CD4-positive, alpha-beta T cell treated with Interleukin-10 for 1 hour (primary cell): ENCODE measurements at places on chromosomes 3 and 15.

DNA sequence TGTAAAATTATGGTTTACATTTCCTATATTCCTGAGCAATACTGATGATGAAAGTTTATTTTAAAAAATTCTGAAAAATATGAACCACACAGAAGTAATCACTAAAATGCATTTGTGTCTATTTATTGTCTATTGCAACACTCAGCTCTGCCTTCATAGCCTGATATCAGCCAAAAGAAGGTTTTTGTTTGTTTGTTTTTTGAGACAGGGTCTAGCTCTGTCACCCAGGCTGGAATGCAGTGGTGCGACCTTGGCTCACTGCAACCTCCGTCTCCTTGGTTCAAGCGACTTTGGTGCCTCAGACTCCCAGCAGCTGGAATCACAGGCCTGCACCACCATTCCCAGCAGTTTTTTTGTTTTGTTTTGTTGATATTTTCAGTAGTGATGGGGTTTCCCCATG is 1560.2 kb downstream of the SI start:
- no peak for DNase-seq

GRCh38 chr3:194373899-194374298 is 4.4 kb upstream of the LRRC15 start:
- DNase-seq, result no peak

DNA sequence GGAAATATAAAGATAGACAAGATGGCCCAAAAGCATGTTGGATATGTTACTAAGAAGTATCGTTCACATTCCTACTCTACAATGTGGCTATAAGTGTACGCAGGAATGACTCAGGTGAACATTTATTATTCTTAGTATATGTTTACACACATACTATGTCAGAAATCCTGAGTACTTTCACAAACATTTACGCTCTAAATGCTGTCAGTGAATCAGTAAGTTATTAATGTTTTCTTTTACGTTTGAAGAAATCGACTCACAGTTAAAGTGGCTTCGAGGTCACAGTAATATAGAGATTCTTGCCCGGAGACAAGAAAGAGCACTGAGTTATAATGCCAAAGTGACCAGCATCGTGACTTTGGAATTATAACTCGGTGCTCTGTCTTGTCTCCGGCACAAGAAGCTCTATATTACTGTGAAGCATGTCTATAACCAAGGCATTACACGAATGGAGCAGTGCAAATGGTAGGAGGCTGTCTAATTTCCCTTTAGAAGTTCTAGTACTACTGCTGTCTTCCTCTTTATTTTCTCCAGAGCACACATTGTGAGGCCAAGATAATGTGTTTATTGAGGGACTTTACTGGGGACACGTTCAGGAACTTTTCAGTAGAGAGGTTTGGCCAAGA is 61.8 kb upstream of the P3H2 start:
- DNase-seq, result no peak

GRCh38 chr15:92937901-92938300 is 37.8 kb downstream of the CHD2 start:
- no peak for DNase-seq

DNA sequence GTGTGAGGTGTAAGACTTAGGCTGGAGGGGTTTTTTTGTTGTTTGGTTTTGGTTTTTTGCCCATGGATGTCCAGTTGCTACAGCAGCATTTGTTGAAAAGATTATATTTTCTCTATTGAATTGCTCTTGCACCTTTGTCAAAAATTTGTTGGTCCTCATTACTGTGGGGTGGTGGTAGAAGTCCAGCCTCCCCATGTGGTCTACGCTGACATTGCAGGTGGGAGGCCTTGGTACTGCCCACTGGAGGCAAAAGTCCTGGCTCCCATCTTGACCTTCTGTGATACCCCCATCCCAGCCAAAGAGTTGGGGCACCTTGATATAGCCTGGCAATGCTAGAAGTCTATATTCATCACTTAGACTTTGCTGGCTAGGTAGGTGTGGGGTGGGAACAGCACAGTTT is 5.4 kb upstream of the RAB6B start:
- no peak for DNase-seq

GRCh38 chr3:120471643-120472042 is 20.9 kb upstream of the FSTL1 start:
- no peak for DNase-seq

GRCh38 chr3:12370758-12371157 is 81.9 kb downstream of the PPARG start:
- no peak for DNase-seq

DNA sequence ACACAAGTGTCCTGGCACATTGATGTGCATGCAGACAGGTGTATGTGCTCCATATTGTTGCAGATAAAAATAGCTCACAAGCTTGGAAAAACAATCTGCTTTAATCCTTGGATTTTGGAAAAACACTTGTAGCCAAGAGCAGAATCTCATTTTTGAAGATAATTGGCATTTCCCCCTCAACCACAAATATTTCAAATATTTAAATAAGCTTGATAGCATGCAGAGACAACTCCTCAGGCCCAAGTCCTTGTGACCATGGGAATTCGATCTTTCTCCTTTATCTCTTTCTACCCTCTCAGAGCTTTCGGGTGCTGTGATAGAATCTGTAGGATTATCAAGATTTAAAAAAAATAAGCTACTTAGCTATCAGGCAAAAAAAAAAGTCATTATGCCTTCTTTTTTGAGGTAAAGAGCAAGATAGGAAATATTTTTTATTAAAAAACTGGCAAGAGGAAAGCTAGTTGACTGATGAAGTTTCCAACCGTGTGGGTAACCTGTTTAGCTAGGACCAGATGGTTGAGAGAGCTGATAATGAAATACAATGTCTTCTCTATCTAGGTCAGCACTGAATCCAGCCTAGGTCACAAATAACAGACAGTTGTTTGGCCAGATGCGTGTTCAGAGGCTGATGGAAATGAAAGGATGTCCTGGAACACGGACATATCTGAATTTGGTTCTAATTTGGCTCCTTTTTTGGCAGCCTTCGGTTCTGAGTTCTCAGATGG is 54.9 kb upstream of the SNRK start:
- DNase-seq, result no peak

DNA sequence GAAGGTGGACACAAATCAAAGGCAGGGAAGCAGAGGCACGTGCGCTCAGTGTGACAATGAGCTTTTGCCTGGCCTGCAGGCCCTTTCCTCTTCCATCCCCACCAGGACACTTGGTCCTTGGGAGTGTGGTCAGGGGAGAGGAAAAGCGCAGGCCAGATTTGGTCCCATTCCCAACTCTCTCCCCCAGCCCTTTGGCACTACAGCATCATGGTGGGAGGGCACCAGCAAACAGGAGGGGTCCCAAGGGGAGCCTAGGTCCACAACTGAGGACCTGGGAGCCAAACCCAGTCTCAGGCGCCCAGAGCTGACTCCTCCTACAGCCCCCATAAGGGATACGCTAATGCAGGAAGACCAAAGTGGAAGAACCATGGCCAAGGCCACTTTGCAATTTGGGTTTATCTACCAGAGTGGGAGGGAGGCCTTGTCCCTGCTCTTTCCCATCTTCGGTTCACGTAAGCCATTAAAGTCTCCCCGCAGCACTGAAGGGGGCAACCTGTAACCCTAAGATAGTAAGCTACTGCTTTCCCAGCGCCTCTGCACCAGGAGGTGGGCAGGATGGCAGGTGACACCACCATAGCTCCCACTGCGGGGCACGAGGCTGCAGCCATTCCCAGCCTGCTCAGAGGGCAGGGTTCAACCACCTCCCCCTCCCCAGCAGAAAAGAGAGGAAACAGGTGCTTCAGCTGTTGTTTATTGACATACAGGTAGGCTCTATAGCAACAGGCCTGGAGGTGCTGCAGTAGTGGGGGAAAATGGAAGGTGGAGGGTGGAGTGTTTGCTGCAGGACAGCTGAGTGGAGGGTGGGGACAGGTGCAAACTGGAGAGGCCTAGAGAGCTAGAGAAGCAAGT is 993 bp upstream of the GRAMD2A start:
- DNase-seq, result no peak

DNA sequence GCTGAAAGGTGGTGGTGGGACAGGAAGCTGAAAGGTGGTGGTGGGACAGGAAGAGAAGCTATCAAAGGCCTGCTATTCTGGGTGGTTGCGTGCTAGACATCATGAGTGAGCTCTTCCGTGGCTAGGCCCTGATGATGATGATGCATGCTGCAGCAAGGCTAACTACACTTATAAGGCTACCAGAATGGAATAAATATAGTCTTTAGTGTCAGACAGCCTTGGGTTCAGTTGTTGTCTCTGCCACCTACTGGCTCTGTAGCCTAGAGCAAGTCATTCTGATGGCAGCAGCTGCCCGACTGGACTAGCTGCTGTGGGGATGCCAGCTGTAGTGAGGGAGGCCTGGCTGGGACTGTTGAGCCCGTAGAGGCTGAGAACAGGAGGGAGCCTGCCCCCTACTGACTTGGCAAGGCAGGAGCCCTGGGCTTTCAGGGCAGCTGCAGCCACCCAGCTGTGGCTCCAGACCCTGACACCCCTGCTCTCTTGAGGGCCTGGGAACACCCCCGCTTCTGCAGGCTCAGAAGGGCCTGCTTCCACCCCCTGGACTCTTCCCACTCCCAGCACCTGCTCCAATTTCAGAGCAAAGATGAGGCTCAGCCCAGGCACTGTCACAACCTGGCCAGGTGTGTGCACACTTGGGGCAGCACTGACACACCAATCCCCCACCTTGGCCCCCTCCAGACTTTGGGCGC is 21.4 kb upstream of the ZBED2 start:
- peak; percentile 62 for DNase-seq

DNA sequence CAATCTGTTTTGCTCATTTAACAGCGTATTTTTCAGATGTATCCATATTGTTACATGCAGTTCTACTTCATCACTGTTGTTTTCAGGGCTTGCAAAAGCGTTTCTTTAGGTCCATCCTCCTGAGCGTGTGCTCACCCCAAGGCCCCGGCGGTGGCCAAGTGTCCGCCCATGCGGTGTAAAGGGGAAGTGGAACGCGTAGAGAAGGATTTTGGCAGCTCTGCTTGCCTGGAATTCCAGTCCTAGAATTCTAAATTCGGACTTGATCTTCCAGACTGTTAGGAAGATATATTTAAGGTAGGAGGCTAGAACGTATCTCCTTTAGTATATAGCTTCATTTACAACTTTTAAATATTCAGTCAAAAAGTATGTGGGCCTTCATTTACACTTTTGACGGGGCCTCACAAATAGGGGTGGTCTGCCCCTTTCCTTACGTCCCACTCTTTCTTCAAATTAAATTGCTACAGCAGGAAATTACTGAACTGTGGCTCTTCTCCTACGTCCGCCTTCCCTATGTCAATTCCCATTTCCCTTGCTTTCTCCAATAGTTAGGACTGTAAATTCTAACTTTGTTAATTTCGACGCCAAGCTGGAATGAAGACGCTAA is 609 bp upstream of the TBC1D23 start:
- no peak for DNase-seq

DNA sequence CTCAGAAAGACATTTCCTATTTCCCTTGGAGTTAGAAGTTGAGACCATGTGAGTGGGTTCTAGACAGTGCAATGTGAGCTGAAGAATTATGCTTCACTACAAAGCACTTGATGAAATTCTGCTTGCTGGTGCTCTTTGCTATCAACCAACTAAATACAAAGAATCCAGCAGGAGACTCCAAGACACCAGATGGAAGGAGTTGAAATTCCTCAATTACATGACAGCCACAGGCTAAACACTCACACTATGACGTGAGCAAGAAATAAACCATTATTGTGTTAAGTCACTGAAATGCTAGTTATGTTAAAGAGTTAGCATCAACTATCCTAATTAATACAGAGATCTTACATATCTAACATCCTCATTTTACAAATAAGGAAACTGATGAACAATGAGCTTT is 8.2 kb upstream of the MAP4 start:
- DNase-seq, result no peak

DNA sequence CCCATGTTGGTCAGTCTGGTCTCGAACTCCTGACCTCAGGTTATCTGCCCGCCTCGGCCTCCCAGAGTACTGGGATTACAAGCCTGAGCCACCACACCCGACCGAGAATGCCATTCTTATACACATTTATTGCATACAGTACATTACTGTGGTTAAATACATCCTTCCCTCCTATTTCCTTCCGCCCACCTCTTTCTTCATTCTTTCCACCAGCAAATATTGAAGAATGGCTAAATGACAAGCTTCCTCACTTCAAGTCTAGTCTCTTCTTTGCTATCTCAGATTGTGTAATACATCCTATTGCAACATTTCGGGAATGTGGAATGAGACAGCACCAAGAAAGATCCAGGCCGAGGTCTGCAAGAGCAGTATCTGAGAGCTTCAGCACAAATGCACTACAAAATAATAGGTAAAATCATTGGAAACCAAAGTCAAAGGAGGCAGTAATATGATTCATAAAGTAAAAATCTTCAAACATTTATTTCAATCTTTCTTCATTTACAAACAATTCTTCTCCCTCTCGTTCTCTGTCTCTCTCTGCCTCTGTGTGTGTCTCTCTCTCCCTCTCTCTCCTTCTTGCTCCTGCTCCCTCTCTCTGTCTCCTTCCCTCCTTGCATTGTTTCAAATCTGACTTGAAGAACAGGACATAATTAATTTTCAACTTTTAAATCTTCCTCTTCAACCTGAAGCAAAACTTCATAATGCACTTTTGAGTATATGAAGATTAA is 94.7 kb upstream of the TGFBR2 start:
- DNase-seq, result no peak

DNA sequence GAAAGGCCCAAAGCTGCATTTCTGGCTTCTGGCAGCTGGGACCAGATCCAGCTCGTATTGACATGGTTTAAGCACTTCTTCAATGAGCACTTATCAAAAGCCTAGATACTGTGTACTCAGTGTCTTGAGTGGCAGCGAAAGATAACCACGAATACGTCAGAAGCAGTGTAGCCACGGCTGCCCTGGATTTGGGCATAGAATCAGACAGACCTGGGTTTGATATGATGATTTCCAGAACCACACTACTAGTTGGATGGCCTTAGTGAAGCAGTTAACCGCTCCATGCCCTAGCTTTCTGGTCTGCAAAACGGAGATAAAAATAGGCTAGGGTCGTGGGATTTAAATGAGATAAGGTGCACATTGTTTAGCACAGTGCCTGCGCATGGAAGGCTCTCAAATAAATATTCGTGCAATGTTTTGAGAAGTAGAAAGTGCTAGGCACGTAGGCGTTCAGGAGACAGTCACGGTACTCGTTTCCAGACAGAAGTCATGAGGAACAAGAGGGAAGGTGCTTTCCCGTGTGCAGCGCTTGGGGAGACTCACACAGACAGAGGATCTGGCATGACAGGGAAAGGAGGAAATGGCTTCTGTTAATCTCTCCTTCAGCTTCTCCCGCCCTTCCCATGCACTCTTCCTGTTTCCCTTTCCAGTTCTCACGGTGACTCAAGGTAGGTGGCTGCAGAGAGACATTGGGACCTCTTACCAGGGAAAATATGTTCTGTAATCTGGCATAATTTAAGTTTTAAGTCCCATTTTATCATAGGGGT is 70.3 kb downstream of the CCNL1 start:
- peak; percentile 40 for DNase-seq

GRCh38 chr3:153166206-153166605 is 4.2 kb downstream of the RAP2B start:
- peak; percentile 62 for DNase-seq

- DNase-seq, result no peak
Observed at GRCh38 chr15:101349047-101349951, 54.3 kb upstream of the SNRPA1 start.

GRCh38 chr3:106206146-106206545 is 337.3 kb upstream of the CBLB start:
- DNase-seq, result peak; percentile 39
